ENCODE measurements at places on chromosomes 6 and 20.

GRCh38 chr6:125375821-125376220 lies 74.1 kb upstream of the HDDC2 start:
- no peak for DNase-seq

- DNase-seq = no peak
Measured at GRCh38 chr20:47102629-47103028, 208.0 kb downstream of the EYA2 start.

- DNase-seq = no peak
Measured at GRCh38 chr20:63416631-63417030, 55.5 kb upstream of the CHRNA4 start.

- no peak for DNase-seq
Measured at GRCh38 chr6:70312165-70312745, 9.4 kb upstream of the COL9A1 start.

GRCh38 chr6:139161169-139161568 lies 26.3 kb downstream of the HECA start:
- DNase-seq = no peak

GRCh38 chr6:1047981-1048541 lies 263.8 kb upstream of the FOXQ1 start:
- peak; percentile 49 for DNase-seq

GRCh38 chr6:25542984-25543910 lies 108.8 kb upstream of the SCGN start:
- DNase-seq = no peak

DNA sequence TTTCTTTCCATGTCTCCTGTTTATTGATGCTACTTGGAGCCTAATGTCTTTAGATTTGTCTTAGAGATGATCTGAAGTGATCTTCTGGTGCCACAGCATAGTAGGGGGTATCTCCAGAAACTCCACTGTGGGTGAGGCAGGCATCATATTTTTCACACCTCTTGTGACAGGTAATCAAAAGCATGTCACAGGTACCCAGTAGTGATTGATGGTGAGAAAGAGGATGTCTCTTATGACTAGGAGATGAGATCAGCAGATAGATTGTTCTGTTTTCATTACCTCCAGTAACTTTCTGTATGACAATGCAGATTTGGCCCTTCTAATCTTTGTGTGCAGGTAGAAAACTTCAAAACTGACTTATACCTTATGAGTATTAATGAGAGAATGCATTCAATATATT lies 13.5 kb downstream of the NCOA7 start:
- no peak for DNase-seq

GRCh38 chr6:138528956-138529355 lies 29.7 kb upstream of the NHSL1 start:
- no peak for DNase-seq

DNA sequence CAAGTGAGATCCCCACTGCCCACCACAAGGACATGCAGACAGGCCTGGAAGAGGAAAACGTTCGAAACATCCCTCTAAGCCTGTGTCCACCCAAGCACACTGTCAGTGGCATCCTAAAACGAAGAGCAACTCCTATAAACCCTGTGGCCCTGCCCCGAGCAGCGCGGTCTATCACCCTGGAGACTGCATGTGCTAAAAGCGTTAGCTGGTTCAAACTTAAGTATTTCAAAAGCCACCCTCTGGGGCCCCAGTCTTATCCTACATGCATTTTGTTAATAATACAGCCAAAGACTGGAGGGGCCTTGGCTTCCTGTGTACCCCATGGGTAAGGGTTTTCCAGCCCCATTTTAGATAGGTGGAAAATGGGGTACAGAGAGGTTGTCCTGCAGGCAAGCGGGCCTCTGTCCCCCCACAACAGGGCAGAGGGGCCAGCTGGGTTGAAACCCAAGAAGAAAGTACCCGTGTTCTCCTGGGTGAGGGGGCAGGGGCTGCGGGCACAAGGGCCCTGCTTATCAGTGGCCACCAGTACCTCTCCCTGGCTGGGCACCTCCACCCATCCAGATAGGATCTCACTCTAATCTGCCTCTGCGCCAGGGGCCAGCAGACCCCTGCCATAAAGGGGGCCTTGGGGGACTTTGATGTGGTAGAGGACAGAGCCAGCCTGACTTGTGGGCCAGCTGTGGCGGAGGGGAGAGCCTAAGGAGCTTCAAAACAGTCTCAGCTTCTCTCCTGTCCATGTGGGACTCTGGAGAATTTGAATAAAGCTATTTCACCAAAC lies 28.3 kb downstream of the PREX1 start:
- DNase-seq = no peak

- DNase-seq = no peak
Measured at GRCh38 chr20:64238115-64238825, 17.3 kb upstream of the PCMTD2 start.

DNA sequence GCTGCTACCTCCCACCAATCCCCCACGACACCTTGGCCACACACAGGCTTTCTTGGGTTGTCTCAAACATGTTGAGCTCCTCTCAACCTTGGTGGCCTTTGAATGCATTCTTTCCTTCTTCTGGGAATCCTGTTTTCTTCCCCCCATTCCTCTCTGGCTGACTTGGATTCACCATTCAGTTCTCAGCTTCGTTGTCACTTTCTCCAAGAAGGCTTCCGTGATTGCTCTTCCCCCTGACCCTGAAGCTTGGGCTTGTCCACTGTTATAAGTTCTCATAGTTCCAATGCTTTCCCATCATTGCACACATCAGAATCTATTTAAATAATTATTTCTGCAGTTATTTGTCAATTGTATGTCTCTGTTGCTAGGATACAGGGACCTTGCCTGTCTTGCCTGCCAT lies 64.2 kb downstream of the RBM38 start:
- DNase-seq = no peak

DNA sequence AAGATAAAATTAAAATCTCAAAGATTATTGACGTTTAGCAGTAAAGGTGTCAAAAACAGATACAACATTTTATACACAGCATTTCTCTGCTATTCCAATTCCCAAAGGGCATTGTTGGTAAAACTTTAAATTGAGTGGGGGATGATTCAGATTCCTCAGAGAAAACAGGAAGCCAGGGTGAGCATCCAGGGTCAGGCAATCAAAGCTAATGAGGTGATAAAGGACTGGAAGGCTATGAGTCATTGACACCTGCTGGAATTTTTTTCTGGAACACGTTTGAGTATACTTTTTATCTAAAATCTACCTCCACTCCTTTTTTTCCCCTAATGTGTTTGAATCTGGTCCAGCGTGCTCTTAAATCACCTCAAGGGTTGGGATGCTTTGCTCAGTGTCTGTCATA lies 52.2 kb downstream of the FKBP1C start:
- no peak for DNase-seq

GRCh38 chr6:139060332-139060731 lies 31.8 kb downstream of the ABRACL start:
- DNase-seq = no peak

- DNase-seq = no peak
Measured at GRCh38 chr6:118744261-118744941, 93.0 kb upstream of the CEP85L start.

DNA sequence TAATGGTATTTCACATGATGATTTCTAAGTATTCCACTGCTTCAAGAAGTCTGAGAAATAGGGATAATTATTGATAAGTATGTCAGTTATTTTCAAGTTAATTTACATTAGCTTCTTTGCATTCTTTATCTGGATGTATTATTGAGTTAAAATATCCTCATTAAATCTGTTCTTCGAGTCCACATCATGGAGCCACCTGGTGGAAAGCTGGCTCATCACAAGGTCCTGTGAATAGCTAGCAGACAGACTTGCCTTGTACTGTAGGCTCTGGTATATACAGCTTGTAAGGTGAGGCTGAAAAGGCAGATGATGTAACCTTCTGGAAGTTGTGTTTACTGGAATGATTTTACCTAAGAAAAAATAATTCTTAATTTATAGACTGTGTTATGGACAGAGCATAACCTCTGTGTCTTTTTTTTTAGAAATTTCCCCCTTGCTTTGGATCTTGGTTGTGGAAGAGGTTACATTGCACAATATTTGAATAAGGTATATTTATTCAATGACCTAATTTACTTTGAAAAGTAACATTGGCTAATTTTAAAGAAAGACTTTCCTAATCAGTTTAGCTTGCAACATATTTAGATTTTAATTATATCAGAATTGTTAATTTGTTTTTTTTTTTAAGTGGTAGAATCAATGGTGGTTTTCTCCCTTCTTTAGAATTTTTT lies 3.5 kb downstream of the NDUFAF5 start:
- no peak for DNase-seq

DNA sequence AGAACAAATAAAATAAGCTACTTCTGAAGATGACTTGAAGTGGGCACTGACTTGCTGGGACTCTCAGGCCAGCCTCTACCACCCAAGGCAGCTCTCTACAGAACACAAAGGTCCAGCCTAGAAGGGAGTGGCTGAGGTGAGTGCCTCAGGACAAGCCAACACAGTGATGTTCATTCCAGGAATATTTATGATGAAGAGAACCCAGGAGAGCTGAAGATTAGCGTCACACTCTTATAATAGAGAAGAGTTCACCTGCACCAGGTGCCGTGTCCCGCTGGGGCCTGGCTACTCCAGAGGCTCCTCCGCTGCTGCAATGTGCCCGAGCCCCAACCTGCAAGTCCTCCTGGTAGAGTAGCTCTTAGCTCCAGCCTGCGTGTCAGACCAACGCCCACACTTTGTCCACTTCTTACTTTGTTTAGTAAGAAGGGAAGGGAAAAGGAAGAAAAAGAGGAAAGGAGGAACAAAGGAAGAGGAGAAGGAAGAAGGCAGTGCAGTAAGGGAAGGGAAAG lies 182.4 kb upstream of the QKI start:
- DNase-seq = no peak

DNA sequence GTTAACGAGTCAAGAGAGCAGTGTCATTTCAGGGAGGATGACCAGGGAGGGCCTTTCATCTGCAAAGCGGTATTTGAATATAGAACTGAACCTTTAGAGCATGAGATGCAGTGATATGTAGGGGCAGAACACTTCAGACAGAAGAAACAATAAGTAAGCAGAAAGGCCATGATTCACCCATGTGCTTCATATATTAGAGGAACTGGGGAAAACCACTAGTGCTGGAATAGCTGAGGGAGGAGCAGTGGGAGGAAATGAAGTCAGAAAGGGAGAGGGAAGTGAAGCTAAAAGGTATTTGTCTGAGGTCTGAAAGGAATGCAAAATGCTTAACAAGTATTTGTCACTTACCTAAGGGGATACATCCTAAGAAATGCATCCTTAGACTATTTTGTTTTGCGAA lies 391.2 kb downstream of the ADGRB3 start:
- DNase-seq = no peak

DNA sequence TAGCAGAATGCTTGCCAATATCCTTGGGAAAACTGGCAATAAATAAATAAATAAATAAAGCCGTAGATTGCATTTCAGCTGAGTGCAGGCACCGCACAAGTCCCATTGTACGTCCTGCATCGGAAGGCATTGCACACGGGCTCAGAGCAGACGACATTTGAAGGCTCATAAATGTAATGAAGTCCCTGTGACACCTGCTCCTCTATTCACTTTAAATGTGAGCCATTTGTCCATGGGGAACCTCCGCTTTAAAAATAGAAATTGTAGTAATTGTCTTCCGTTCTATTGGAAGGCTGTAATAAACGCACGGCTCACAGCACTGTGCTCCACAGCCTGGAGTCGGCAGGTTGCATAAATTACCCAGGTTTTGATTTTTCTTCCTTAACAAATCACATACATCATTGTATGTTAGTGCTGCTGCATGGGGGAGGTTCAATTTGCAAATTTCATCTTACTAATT lies 32.6 kb downstream of the MYT1 start:
- DNase-seq = no peak

GRCh38 chr6:130229645-130230044 lies 6.9 kb upstream of the SAMD3 start:
- no peak for DNase-seq

- DNase-seq = no peak
Measured at GRCh38 chr6:101607111-101607690, 213.7 kb downstream of the GRIK2 start.

DNA sequence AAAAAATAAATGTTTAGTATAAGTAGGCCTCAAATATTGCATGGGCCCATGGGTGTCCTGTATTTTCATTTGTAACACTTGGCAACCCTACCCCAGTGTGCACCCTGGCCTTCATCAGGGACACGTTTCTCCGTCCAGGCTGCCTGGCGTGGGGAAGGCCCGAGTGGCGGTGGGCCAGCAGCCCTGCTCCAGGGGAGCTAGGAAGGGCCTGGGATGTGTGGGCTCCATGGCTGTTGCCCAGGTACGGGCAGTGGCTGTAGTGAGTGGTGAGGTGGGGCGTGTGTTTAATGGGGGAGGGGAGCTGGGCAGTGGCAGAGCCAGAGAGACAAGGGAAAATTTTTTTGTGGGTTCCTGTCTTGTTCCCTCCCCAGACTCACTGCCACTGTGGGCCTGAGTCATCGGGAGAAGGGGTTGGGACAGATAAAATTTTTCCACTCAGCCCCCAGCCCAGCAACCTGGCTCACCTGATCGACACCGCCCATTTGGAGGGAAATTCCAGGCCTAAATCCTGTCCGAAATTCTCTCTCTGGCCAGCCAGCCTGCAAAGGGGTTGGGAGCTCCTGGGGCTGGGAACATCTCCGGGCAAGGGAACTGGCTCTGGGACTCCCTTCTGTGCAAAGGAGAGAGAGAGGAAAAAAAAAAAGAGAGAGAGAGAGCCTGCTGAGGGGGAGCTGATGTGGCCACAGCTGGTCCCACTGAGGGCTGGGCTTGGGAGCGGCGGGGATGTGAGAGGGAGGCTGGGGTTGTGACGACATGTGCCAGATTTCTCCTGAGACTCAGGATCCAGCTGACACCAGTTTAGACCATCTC lies 32.5 kb upstream of the VEGFA start:
- peak; percentile 62 for DNase-seq

- DNase-seq = no peak
Measured at GRCh38 chr6:110652520-110652919, 162.7 kb downstream of the CDK19 start.

- DNase-seq = no peak
Measured at GRCh38 chr6:13233106-13233505, 95.2 kb downstream of the TBC1D7 start.

DNA sequence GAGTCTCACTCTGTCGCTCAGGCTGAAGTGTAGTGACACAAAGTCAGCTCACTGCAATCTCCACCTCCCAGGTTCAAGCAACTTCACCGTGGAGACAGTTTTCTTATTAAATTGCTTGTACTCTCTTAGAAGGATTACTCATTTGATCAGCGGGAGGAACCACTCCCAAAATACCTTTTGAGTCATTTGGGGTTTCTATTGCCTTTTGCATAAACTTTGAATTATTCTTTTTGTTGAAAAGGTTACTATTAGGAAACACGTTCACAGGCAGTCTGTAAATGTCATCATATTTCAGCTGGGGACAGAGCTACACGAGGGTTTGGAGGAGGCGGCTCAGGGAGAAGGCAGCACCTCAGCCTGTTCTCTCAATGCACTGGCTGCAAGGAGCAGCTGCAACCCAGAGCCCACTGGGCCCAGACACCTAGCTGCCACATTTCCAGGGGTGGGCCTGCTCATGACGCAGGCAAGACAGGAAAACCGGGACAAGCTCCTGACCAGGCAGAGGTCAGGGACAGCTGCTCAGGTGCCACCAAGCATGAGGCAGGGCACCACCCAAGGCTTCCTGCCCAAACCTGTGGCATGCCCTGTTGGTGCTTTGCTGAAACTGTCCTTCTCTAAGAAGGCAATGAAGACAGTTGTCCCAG lies 205.9 kb downstream of the BMP7 start:
- no peak for DNase-seq

Data from left forelimb (tissue), 1 donor.